ENCODE measurements at places on chromosomes 2 and 18.

- no peak for DNase-seq
These were observed 37.9 kb downstream of the SS18 start for GRCh38 chr18:26052505-26052904.

DNA sequence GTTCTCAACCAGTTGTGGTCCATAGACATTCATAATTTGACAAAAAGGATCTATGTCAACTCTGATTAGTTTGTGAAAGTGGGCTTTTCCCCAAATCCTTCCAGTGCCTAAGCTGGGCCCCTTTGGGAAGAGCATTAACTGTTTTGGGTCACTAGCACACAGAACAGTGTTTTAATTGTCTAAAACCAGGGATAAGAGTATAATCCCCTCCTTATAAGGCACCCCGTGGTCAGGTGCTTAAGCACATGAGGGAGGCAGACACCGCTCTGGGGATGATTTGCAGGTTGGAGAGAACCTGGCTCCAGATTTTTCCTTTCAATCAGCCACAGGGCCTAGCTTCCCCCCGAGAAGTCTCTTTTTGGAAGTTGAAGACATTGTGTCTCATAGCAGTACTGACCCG lies 53.6 kb upstream of the RFX8 start:
- DNase-seq, result no peak

- DNase-seq, result no peak
These were observed 195.6 kb upstream of the COPS8 start for GRCh38 chr2:236889791-236890704.

- DNase-seq, result no peak
These were observed 120.2 kb downstream of the LPIN1 start for GRCh38 chr2:11866358-11867335.

DNA sequence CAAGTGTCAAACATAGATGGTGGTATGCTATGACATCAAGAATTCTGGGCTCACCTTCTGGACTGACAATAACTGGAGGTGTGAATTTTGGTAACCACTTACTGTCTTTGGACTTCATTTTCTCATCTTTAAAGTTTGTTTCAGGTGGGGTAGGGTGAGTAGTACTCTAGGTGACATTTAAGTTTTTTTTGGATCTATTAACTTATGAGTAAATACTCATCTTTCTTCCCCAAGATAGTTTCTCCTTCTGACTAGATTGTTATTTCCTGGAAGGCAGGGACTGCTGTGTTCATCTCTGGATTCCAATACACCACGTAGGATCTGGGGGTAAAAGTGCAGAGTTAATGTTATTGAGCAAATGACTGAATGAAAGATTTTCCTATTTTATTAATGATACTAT lies 55.9 kb downstream of the ICOS start:
- DNase-seq, result no peak

- no peak for DNase-seq
These were observed 44.3 kb downstream of the EPHA4 start for GRCh38 chr2:221527776-221528309.
